Ureter (tissue), 1 donor: ENCODE measurements at places on chromosomes 7 and 10. TPM values are rescaled to one million over a fixed set of nuclear protein-coding genes. Genes with fewer than 3 reads are reported as not detected.

DNA sequence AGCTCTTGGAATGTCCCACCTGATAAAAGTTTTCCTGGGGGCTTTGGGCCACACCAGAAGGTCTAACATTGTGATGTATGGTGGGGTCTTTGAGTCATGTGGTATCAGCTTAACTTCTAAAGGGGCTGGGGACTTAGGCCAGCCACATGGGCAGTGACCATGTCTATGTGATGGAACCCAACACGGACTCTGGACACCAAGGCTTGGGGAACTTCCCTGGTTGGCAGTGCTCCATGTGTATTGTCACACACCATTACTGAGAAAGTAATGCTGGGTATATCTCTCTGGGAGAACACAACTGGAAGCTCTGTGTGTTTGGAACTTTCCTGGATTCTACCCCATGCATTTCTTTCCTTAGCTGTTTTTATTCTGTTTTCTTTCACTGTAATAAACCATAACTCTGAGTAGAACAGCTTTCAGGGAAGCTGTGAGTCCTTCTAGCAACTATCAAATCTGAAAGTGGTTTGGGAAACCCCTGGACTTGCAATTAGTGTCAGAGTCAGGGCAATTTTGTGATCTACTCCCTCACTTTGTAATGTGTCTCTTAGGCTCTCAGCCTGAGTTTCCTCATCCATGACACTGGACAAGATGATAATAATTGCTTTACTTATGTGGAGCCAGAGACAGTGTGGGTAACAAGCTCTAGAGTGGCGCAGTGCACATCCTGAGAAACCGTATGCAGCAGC, 28.4 kb upstream of the AGK start:
- no peak for DNase-seq

HABP2 gene
- total RNA-seq, result 0.23 TPM

DNA sequence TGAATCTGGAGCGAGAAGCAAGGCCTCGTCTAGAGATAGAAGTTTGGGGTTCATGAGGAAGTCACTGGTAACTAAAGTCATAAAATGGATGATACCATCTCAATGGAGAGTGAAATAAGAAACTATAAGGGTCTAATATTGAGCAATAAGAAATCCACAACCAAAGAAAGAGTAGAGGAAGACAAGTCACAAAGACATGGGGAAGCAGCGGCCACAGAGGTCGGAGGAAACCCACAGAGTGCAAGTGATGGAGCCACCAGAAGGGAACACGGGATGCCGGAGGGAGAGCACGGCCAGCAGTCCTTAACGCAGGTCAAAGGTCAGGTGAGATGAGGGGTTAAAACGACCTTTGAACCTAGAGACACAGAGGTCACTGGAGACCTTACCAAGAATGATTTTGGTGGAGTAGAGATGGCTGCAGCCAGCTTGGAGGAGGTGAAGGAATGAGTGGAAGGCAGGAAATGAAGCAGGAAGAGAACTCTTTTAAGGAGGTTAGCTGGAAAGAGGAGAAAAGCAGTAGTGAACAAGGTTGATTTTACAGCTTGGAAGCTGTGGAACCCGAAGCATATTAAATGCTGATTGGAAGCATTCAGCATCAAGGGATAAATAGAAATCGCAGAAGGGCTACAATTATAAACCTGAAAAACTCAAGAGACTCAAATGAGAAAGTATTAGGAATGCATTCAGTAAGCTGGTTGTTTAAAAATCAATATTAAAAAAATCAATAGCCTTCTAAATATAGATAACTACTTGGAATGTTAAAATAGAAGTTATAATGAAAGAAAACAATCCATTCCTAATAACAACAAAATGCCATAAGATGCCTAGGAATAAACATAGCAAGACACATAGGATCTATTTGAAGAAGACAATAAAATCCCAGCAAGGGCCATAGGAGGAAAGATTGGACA, 93.7 kb downstream of the SVOPL start:
- no peak for DNase-seq

DNA sequence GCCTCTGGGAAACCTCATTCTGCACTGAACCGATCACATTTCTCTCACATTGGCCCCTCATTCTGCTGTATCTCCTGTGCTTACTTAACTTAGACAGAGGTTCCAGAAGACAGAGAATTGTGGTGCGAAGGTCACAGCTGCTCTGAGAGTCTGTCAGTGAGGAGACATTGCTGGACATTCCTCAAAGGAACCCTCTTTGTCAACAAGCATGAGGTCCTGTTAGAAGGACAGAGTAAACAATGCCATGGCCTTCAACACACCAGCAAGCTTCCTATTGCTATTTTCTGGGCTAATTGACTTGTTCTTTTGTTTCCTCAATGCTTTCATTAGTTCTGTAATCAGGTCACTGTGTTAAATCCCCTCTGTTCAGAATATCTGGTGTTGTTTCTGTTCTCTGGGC, 109.3 kb upstream of the FZD8 start:
- no peak for DNase-seq

DNA sequence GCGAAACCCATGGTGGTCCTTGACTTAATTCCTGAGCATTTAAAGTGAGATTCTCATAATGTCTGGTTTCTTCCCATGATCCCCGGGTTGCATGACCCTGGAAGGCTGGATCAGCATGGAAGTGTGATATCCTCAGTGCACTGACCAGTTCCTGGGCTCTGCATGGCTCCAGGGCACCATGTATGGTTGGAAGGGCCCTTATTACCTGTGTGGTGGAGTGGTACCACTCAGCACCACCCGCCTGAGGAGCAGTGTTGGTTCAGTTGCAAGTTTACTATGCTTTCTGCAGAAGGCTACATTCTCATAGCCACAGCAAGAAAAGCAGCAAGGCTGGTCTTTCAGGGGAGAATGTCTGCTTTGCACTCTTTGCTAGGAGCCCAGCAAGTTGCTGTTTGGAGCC, 325.7 kb upstream of the MKI67 start:
- no peak for DNase-seq

- DNase-seq, result no peak
Observed at GRCh38 chr7:108578937-108579336, 9.3 kb downstream of the DNAJB9 start.

- no peak for DNase-seq
Observed at GRCh38 chr10:996031-996430, 7.8 kb downstream of the GTPBP4 start.

GRCh38 chr10:114751856-114752255, 69.7 kb upstream of the FHIP2A start:
- no peak for DNase-seq

TMEM254 gene
- total RNA-seq, result 38.0 TPM

ZPBP gene
- 1.2 TPM for total RNA-seq

- DNase-seq, result no peak
Observed at GRCh38 chr7:96596120-96596826, 113.4 kb downstream of the SEM1 start.

GRCh38 chr7:44511863-44512468, 21.5 kb upstream of the NUDCD3 start:
- no peak for DNase-seq

GRCh38 chr7:23714150-23714464, 4.1 kb downstream of the STK31 start:
- DNase-seq, result no peak

DNA sequence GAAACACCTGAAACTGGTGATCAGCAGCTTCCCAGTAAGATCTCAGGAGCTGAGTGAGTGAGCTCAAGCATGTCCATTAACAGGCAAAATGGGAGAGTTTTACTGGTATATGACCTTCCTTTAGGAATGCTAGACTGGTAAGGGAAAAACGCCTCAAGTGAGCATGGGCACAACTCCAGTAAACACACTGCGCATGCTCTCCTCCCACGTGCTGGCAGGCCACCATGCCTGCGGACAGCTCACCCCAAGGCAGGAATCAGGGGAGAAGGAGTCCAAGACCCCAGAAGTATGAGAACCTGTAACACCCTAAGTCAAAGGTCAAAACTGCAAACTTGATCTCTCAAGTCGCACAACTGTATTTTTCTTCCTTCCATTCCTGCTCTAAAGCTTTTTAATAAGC, 128.3 kb downstream of the CD36 start:
- DNase-seq, result no peak

NPY gene
- not detected for total RNA-seq
